ENCODE measurements at places on chromosomes 4 and X.

GRCh38 chr4:128068918-128069317 is 7.8 kb downstream of the LARP1B start:
- no peak for DNase-seq

GRCh38 chr4:125489952-125490690 is 175.4 kb downstream of the FAT4 start:
- DNase-seq, result no peak

DNA sequence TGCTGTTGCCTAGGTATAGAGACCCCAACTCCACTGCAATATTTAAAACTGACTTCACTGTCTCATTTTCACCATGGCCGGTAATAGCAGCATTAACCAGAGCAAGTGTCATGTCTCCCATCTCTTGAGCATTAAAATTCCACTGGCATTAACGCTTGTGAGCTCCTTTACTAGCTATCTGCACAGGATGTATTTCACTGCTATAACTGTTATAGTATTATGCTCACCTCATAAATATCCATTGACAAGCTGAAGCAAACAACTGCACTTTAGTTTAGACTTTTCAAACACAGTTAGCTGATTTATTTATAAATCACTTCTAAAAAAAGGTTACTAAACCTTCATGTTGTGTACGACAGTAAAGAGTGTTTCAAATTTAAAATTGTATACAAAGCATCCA is 157.8 kb downstream of the ANTXR2 start:
- DNase-seq, result no peak

DNA sequence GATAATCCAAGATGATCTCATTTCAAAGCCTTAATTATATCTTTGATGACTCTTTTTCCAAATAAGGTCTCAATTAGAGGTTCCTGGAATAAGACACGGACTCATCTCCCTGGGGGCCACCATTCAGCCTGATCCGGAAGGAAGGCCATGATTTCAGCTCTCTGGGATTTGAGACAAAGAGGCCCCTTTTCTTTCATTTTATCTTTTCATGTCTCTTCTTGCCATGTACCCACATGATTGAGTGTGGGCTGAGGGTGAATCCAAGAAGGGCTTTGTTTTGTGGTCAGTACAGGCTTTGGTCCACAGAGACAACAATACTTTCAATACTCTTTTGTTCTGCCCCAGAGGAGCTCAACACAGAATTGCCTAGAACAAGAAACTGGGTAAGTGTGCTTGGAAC is 261.2 kb downstream of the TRIML1 start:
- no peak for DNase-seq

DNA sequence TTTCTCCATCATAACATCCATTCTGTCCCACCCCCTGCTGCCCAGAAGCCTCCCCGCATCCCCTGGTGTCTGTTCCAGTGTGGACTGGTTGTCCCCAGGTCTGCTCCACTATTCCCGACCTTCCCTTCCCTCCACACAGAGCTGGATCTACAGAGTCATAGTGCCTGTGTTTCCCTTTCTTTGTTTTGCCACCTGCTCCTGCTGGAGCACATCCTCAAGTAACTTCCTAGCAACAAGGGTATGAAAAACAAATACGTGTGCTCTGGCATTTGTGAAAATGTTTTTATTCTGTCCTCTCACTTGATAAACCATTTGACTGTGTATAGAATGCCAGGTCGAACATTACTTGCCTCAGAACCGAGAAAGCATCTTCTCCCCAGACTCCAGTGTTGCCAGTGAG is 29.9 kb upstream of the ADRA2C start:
- DNase-seq, result no peak

DNA sequence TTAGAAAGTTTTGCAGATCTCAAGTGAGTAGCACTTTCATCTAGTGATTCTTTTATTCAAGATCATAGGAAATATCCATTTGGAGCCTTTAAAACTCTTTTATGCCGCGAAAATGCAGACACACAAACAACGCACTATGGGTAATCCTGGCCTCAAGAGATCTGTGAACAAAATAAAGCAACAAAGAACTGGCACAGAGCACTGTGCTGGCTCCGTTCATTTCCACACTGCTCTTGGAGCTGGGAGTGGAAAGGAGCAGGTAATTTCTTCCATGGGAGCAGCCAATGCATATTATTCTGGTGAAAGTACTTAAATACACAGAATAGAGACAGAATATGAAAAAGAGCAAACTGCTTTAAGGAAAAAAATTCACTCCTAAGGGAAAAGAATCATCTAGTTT is 172.7 kb upstream of the FRG1 start:
- no peak for DNase-seq

DNA sequence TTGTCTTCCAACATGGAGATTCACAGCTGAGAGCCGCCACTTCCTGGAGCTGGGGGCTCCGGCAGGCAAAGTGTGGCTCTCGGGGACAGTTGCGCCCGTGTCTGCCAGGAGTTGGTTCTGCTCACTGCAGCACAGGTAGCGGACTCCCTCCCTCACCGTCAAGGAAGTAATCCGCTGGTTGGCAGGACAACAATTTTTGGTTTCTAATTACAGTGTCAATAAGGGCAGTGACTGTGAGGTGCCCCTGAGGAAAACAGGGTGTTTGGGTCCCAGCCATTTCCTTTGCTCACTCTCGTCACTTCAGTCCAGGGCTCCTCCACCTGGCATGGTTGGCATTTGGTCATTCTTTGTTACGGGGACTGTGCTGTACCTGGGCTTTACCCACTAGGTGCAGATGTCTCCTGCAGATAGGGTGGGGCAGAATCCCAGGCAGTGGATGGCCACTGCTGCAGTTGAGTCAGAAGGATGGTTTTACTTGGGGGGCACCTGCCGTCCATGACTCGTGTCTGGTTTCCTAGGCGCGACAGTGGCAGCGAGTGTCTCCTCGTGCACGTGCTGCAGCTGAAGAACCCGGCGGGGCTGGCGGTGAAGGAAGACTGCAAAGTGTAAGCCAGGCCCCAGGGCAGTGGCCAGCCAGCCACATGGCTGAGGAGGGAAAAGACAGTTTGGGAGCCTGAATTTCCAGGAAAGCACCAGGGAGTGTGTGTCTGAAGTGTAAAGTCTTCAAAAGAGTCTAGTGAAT is 32.1 kb upstream of the CLCN4 start:
- no peak for DNase-seq

DNA sequence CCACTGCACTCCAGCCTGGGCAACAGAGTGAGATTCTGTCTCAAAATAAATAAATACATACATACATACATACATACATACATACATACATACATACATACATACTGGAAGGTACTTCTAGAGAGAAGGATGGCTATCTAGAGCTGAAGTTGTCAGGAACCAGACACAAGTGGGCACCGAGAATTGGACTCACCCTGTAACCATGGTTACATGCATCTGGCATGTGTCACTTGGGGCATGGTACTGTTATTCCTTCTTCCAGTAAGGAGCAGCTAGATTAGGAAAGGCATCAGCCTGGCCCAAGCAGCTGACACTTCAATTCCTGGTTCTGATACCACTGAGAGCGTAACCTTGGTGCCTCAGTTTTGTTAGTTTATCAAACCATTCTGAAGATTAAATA is 127.1 kb downstream of the SH3KBP1 start:
- no peak for DNase-seq

- no peak for DNase-seq
Measured at GRCh38 chr4:41064953-41065352, 149.4 kb downstream of the APBB2 start.

GRCh38 chrX:23935106-23935505 is 27.3 kb downstream of the CXorf58 start:
- DNase-seq, result no peak

DNA sequence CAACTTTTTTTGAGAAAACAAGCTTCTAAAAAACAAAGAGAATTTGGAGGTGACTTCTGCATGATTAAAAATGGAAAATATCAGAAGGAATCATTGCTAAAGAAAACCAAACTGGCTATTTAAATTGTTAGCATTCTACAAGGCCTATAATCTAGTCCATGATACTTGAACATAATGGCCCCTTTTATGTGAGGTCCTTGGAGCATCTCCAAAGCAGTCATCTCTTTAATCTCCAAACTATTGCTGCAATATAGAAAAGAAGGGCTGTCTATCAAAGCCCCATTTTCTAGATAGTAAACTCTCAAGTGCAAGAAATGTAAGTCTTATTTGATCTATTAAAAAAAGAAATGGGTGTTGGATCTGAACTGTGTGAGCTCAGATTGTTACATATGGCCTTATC is 615.1 kb downstream of the CENPC start:
- no peak for DNase-seq

DNA sequence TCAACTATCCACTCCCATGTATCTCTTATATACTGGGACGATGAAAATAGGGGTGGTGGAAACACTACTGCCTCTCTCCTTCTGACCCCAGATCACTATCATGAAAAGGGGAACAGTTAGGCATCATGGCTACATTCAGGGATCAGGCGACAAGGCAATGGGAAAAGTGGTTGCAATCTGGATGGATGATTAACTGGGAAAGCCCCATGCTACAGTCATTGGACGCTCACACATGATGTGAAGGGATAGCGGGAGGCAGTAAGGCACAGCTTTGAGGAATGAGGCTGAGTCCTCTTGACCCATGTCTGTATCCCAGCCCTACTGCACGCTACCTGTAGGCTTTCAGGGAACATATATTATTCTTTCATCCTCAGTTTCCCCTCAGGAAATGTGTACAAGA is 10.2 kb downstream of the GASK1B start:
- DNase-seq, result no peak

GRCh38 chrX:799808-800207 is 169.2 kb downstream of the SHOX start:
- DNase-seq, result no peak

GRCh38 chr4:54014666-54015160 is 49.7 kb downstream of the CHIC2 start:
- DNase-seq, result no peak

DNA sequence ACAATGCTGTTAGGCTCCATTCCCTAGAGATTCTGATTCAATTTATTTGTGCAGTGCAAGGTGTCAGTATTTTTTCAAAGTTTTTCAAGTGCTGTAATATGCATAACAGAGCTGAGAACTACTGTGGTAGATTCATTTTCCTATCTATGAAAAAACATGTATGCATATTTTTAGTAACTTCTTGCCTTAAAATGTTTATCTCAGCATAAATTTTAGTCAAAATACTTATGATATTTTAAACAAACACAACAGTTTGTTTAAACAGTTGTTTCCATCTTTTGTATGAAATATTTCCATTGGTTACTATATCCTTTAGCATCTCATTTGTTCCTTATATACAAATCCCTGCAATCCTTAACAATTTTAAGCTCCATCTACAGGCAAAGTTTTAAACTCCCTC is 624.8 kb upstream of the ADGRL3 start:
- no peak for DNase-seq

DNA sequence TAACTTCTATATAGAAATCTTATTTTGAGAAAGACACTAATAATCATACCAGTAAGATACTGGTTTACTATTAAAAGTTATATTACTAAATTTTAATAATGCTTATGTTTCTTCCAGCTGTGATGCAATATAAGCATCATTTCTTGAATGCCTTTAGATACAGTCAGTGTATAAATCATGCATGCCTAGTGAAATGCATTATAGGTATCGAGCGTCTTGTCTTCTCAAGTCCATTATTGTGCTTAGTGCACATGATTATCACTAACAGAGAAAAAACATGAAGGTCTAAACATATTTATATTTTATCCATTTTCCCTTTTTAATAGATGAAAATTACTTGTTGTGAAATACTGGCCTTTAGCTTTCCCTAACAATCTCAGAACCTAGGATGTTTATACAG is 1021.5 kb upstream of the AGA start:
- no peak for DNase-seq

- no peak for DNase-seq
Measured at GRCh38 chr4:118395057-118395644, 42.3 kb upstream of the PRSS12 start.

DNA sequence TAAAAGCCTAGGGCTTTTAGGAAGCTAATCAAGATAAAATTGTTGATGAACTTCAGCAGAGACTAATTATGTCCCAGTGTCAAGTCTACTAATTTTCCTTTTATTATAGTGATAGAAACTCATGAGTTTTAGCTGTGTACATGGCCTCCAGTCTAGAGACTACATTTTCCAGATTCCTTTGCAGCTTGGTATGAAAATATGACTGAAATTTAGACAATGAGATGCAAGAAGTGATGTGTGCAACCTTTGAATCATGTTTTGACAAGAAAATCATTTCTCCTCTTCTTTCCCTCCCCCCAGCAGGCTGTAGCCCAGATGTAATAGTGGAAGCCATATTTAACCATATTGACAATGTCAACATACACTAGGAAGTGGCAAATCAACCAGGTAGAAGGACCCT is 30.3 kb upstream of the IL13RA2 start:
- no peak for DNase-seq

DNA sequence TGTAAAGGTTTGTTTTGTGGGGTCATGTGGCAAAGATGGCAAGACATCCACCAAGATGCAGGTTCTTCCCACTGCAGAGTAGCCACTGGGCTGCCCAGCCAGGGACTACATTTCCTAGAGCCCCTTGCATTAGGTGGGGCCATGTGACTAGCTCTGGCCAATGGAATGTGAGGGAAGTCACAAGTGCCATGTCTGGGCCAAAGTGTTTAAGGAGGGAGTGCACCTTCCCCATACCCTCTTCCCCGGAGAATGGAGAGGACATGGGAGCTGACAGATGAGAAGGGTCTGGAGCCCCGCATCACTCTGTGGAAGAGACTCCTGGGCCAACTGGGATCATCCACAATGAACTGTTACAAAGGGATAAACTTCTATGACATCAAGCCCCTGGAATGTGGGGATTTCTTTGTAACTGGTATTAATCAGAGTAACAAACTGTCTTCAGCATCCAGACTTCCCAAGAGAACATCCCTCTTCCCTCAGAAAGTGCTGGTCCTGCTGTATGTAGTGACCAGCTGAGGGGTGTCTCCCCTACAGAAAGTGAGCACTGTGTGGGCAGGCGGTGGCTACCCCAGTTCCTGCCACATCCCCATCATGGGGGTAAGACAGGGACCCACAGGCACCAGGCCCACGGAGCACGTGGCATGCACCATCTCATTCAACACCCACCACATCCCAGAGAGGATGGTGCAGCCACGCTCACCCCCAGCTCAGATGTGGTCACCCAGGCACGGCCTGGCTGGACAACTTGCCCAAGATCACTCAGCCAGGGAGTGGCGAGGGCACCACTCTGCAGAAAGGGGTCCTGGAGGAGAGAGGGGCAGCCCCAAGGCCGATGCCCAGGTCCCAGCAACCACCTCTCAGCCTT is 10.9 kb downstream of the PPP2R2C start:
- no peak for DNase-seq
